ENCODE measurements at places on chromosomes 2 and 18. TPM values are rescaled to one million over a fixed set of nuclear protein-coding genes. Genes with fewer than 3 reads are reported as not detected.

Gene NPPC
- 0.67 TPM for polyA plus RNA-seq

Gene CRYGD
- 0.31 TPM for polyA plus RNA-seq

- DNase-seq: no peak
Measured at GRCh38 chr2:42031281-42032223, 16.3 kb upstream of the PKDCC start.

DNA sequence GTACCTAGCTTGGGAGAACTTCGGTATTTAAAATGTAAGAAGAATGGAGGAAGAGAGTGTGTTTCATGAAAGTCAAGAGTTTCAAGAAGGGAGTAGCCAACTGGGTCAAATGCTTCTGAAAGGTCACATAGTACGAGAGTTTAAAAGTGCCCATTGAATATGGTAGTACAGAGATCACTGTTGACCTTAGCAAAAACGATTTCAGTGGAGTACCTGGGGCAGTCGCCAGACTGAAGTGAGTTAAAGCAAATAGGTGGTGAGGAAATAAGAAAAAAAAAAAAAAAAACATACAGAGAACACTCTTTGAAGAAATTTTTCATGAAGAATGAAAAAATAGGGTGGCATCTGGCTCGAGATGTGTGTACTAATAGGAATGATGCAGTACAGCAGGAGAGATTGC is 11.5 kb downstream of the LIPT1 start:
- no peak for DNase-seq

DNA sequence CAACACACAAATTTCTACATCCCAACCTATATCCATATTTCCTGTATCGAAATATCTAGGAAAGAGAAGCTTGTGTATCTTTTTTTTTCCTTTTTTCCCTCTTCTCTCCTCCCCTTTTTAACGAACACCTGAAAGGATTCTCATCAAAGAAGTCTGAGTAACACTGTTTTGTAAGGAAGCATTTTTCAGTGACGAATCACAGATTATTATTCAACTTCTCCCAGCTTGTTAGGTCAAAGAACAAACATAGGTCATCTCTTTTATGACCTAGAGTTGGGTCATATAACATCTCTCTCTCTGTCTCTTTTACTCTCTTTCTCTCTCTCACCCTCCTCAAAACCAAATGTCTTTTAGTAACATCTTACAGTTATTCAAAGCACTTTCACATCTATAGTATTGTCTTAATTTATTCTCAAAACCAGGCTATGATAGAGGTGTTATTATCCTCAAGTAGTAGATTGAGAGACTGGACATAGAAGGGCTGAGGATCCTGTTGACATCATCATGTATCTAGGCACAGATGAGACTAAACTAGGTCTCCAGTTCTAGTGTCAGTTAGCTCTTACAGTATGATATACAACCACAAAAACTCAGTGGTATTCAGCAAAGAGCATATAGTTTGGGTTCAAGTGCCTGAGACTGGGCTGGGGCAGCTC is 80.1 kb upstream of the SPOPL start:
- no peak for DNase-seq

- DNase-seq: no peak
Measured at GRCh38 chr2:105883911-105884694, 139.4 kb downstream of the NCK2 start.

Gene NDUFV2
- polyA plus RNA-seq: 128 TPM

GRCh38 chr2:128832946-128833663 is 514.4 kb upstream of the HS6ST1 start:
- peak; percentile 18 for DNase-seq

DNA sequence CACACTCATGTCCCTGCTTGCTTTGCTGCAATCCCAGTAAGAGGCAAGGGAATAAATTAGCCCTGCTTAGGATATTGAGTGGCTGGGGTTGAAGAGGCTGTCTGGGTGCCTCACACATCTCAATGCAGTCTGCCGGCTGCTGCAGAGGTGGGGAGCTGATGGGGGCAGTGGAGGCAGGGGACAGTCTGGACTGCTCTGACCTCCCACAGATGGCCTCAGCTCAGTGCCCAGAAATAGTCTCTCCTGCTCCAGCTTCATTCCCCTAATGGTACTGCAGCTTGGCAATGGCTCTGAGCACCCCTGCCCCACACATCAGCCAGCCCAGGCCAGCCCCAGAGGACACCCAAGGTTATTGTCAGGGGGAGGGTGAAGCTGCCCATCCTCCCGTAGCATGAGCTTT is 21.5 kb upstream of the TNS1 start:
- DNase-seq: no peak

DNA sequence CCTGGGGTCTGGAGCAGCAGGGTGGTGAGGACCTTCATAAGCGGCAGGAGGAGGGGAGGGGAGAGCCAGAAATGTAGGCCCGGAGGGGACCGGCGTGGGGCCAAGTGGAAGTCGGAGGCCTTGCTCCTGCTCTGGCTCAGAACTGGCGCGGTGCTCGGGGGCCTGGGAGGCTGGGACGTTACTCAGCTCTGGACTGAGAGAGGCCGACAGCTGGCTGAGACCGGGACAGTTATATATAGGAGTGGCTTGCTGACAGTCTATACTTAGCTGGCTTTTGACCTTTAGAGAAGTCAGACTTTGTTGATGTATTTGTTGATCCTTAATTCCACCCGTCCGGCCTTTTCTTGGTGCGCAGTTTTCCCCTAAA is 15.7 kb downstream of the IGFBP5 start:
- DNase-seq: no peak

GRCh38 chr2:12001621-12002020 is 255.2 kb downstream of the LPIN1 start:
- DNase-seq: no peak

GRCh38 chr18:25144820-25145219 is 207.1 kb downstream of the ZNF521 start:
- DNase-seq: no peak

- no peak for DNase-seq
Measured at GRCh38 chr2:46870051-46870839, 45.4 kb downstream of the MCFD2 start.

DNA sequence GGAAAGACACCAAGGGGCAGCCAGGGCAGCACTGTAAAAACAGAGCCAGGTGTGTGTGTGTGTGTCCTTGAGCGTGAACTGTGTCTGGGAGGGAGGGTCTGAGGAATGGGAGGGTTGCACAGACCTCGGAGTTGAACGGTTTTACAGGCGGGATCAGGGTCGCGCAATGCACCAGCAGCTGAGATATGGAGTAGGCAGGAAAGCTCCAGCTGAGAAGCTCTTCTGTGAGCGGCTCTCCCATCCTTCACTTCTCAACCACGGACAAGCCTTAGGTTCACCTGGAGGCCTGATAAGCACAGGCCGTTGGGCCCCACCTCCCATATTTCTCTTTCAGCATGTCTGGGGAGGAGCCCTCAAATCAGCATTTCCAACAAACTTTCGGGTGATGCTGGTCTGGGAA is 12.1 kb downstream of the SERTAD2 start:
- no peak for DNase-seq

DNA sequence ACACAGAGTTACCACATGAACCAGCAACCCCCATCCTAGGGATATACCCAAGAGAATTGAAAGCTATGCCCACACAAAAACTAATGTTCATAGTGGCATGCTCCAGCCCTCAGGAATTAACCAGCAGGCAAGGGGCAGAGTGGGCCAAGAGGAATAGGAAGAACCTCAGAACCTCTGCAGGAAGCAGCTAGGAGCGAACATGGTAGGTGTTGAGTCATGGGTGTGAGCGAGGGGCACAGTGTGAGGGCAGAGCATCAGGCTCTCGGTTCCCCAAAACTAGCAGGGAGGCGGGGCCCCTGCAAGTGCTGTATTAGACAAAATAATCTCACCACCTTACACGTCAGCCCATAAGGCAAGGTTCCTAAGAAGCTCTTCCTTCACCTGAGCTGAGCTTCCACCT is 5.6 kb upstream of the RUFY4 start:
- DNase-seq: no peak

DNA sequence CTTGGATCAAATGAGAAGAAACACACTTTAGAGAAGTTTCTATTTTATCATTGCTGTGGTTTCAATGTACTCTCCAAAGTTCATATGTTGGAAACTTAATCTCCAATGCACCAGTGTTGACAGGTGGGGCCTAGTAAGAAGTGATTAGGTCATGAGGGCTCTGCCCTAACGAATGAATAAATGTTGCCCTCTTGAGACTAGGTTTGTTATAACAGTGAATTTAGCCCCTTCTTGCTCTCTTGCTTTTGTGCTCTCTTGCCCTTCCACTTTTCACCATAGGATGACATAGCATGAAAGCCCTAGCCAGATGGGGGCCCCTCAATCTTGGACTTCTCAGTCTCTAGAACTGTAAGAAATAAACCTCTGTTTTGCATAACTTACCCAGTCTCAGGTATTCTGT is 664.8 kb downstream of the DCC start:
- DNase-seq: no peak

Gene RAB12
- polyA plus RNA-seq: 50.7 TPM

- no peak for DNase-seq
Measured at GRCh38 chr2:179340678-179341077, 76.0 kb upstream of the SESTD1 start.

Gene CD8A
- polyA plus RNA-seq: 0.26 TPM

Gene SERPINB10
- polyA plus RNA-seq: 0.11 TPM

- DNase-seq: no peak
Measured at GRCh38 chr2:223166983-223167650, 115.1 kb downstream of the KCNE4 start.

Gene HOXD13
- polyA plus RNA-seq: 0.22 TPM

GRCh38 chr2:232420463-232421188 is 14.0 kb downstream of the ALPG start:
- no peak for DNase-seq

- DNase-seq: no peak
Measured at GRCh38 chr2:110812726-110813645, 80.6 kb downstream of the ACOXL start.

DNA sequence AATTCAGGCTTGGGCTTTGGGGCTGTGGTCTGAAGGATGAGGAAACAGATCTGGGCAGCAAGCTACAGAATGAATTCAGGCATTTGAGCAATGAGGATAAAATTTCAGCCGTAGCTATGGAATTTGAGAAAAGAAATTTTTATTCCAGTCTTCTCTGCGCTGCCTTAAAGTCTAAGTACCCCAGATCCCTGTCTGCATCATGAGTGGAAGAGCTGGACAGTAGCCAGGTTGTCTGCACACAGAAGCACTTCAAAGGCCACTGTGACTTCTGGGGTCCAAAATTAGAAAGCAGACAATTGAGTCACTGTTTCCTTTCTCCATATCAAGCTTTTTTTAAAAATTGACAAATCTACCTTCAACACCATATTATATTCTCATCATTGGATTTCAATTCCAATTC is 787.6 kb upstream of the GCFC2 start:
- DNase-seq: no peak

GRCh38 chr2:202090530-202090929 is 17.5 kb downstream of the KIAA2012 start:
- DNase-seq: no peak

DNA sequence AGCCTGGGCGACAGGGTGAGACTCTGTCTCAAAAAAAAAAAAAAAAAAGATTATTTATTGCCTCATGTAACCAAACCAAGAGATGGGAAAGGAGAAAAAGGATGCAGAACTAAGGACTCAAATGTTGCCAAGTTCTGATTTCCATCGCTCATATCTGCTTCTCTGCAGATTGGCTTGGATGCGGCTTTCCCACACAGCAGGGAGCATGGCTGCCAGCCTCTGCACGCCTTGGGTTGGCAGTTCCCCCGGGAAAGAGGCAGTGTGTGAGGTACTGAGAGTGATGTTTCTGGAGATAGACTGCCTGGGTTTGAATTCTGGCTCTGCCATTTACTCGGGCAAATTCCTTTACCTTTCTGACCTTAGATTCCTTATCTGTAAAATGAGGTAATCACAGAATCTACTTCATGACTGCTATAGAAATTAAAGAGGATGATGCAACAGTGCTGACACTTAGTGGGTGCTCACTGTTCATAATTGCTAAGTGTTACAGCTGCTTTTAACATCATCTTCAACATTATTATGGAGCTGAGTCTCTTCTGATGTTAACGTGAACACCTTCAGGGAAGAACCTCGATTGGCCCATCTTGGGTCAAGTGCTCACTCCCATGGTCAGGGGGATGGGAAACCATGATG is 68.8 kb downstream of the ACAA2 start:
- DNase-seq: no peak

Gene CD28
- 1.9 TPM for polyA plus RNA-seq

Gene AQP12A
- 0.55 TPM for polyA plus RNA-seq

Gene RASGRP3
- polyA plus RNA-seq: 17.6 TPM

GRCh38 chr2:45176390-45176789 is 167.1 kb upstream of the SIX2 start:
- DNase-seq: no peak

- DNase-seq: no peak
Measured at GRCh38 chr2:194104687-194105086, 1552.3 kb upstream of the SLC39A10 start.

GRCh38 chr2:210054696-210055095 is 52.3 kb downstream of the RPE start:
- no peak for DNase-seq

DNA sequence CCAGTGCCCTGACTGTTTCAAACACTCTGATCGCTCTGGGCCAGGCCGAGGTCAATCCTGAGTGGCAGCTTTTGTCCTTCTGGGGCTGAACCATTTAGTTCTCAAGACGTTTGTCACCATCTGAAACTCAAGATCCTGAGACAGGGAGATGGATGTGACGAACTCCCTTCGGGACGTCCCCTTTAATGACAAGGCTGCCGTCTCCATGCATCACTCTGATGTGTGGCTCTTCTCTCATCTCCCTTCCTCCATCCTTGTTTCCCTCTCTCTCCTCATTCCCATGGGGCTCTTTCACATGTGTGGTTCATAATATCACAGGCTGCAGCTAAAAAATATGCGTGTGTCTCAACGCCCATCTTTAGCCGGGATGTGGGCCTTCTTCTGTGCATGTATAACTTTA is 189.6 kb downstream of the DNER start:
- no peak for DNase-seq

Gene MC5R
- 0.51 TPM for polyA plus RNA-seq

Gene PCARE
- polyA plus RNA-seq: 0.62 TPM

GRCh38 chr2:5530011-5530696 is 162.0 kb upstream of the SOX11 start:
- no peak for DNase-seq

GRCh38 chr2:98487806-98488189 is 43.1 kb downstream of the INPP4A start:
- DNase-seq: no peak

GRCh38 chr2:134347756-134348155 is 93.9 kb downstream of the MGAT5 start:
- DNase-seq: no peak

Gene LRP2
- polyA plus RNA-seq: 221 TPM

DNA sequence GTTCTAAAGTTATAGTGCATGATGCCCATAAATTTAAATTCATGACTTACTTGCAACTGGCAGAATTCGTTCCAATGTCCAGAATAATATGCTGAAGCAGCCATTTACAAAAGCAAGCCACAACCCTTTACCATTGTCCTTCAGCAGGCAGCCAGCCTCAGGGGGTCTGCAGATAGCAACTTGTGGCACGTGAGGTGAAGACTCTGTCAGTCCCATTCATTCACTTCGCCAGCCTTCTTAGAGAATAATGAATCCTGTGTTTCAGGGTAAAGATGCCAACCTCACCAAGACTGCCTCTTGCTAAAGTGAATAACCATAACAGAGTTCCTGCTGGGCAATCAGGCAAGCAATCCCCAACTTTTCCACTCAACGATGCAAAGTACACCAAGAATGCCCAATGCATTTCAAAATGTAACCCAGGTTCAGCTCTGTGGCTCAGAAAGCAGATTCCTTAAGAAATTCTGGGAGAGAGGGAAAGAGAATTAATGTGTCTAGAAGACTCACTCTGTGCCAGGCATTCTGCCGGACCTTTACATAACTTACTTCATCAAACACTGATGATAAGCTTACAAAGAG is 315.4 kb downstream of the NCKAP5 start:
- DNase-seq: no peak

Data from renal cortex interstitium (tissue), 15 donors.